ENCODE measurements at places on chromosomes 4 and X.

DNA sequence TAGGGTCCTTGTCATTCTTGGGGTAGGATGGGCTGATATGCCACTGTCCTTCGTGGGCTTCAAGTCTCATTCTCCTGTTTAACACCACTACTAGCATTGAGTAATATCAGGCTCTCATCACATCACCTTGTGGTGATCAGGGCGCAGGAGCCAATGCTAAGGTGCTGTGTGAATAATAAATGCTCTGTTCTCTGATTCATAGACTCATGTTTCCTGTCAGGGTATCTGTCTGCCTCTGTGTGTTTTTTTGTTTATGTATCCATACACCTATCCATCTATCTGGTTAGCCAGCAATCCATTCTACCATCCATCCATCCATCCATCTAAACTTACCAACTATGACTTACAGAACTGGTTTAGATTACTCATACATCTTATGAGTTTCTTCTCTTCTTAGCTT is 525.1 kb upstream of the ATOH1 start:
- no peak for DNase-seq

DNA sequence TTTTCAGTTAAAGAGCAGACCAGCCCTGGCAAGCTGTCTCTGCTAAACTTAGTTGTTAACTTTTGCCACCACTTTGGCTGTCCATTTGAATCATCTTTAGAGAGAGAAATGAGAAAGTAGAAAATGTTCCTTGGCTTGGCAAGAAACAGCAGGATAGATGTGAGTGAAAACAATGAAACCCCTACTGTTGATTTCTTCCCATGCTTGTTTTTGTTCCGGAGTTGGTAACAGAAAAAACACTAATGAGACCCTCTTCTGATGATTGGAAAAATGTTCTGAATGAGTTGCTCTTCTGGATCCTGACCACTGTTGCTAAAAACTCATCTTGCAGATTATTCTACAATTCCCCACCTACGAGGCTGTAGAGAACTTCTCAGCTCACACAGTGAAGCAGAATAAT is 203.3 kb downstream of the MAPK10 start:
- DNase-seq, result no peak

DNA sequence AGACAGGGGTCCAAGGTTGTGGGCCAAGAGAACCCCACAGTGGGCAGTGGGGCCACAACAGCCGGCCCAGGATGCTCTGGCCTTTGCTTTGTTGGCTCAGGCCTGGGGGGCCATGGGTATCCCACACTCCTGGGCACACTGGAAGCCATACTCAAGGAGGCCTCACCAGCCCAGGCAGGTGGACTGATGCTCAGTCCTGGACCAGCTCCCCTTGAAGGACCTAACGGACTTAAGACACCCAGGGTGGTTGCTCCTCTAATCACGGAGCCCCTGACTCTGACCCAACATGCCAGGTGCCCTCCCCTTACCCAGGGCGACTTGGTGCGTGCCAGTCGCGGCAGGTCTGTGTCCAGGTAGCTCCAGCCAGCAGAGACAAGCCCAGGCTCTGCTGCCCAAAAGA is 50.8 kb downstream of the ZFYVE28 start:
- no peak for DNase-seq

- DNase-seq, result no peak
Observed at GRCh38 chr4:78325271-78326157, 226.1 kb upstream of the ANXA3 start.

DNA sequence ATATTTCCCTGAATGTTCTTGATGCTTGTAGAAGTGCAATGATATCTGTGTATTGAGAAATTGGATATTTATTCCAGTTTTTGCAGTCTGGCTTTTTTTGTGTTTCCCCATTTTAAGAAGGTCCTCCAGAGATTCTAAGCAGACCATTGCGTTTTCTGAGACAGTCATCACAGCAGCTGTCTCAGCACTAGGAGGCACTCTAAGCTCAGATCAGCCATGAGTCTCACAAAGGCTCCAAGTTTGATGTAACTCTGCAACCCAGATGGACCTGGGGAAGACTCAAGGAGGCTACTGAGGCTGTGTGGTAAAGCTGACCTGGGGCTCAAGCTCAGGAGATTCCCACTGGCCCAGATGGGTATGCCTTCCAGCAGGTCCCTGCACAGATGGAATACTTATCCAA is 89.3 kb upstream of the CYLC1 start:
- peak; percentile 0 for DNase-seq

DNA sequence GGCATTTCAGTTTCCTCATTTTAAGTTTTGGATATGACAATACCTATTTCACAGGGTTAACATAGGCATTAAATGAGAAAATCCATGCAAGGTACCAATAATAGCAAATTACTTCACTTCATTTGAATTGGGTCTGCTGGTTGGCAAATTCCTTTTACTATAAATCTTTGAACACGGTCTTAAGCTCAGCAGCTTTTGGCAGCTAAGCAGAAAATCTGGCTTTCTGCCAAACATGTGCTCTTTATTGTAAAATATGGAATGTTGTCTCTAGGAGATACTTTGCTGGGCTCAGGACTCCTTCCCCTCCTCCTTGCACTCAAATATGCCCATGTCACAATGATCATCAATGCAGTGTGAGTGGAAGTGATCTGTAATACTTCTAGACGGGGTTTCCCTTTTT is 16.8 kb upstream of the DMP1 start:
- DNase-seq, result peak; percentile 86

- DNase-seq, result peak; percentile 40
Observed at GRCh38 chr4:163606896-163607691, 112.6 kb downstream of the TMA16 start.

GRCh38 chr4:84677093-84677492 is 94.2 kb downstream of the CDS1 start:
- DNase-seq, result no peak

DNA sequence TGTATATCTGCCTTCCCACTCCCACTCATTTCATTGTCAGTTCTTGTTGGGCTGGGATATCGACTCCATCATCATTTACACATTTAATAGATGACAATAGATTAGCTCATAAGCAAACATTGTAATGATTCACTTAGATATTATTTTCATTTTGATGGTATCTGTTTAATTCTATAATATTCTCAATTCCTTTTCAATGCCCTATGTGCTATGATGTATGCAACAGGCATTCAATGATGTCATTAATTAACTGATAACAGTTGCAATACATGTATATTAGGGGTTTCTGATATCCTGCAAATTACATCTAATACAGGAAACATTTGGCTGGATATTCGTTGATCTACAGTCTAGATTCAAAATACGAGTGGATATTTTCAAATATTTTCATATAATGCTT is 850.5 kb downstream of the CCSER1 start:
- DNase-seq, result no peak

- peak; percentile 81 for DNase-seq
Observed at GRCh38 chrX:53048169-53049126, at the start of gene GPR173. Gene GPR173 (plus strand): TSS chrX:53048789. CDS start chrX:53076622, 27,833 bp downstream.

GRCh38 chr4:57119054-57119651 is 9.0 kb upstream of the IGFBP7 start:
- DNase-seq, result peak; percentile 46

GRCh38 chr4:15162465-15163283 is 160.4 kb downstream of the CPEB2 start:
- DNase-seq, result peak; percentile 25

DNA sequence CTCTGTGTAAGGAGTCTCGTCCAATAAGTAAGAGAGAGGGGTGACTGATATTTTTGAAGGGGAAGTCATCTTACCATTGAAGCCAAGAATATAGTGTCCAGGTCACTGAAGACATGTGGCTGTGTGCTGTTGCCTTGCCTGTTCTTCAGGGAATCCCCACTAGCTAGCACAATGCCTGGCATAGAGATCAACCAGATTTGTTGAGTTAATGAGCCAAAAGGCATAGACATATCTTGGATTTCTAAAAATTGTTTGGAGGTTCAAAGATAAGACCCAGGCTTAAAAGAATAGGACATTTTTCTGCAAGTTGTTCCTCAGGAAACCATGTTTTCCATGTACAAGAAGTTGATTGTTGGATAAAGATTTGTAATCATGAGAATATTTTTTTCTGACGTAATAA is 119.3 kb upstream of the DKK2 start:
- DNase-seq, result no peak

DNA sequence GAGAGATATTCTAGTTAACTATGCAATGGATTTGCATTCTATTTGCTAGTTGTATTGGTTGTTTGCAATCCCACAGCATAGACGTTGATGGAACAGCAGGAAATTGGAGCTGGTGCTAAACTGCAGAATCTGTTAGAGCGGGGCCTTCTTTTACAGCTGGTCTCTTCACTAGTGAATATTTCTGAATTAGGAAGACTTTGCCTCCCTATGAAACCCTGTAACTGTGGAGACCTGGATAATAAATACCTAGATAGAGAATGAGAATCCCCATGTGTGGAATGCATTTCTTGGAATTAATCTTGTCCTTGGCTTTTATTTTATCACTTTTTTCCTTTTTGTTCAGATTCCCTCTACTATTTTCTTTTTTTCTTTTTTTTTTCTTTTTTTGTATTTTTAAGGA is 109.7 kb downstream of the SHROOM3 start:
- no peak for DNase-seq

DNA sequence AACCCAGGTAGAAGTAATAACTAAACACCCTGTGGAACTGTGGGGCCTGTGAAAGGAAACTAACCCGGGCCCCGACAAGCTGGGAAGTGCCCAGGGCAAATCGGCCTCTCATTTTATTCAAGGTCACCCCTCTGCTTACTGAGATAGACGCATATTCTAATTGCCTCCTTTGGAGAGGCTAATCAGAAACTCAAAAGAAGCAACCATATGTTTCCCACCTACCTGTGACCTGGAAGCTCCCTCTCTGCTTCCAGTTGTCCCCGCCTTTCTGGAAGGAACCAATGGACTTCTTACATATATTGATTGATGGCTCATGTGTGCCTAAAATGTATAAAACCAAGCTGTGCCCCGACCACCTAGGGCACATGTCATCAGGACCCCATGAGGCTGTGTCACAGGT is 23.1 kb upstream of the DHRSX start:
- DNase-seq, result no peak

- DNase-seq, result no peak
Observed at GRCh38 chr4:11050766-11051165, 366.2 kb upstream of the CLNK start.

DNA sequence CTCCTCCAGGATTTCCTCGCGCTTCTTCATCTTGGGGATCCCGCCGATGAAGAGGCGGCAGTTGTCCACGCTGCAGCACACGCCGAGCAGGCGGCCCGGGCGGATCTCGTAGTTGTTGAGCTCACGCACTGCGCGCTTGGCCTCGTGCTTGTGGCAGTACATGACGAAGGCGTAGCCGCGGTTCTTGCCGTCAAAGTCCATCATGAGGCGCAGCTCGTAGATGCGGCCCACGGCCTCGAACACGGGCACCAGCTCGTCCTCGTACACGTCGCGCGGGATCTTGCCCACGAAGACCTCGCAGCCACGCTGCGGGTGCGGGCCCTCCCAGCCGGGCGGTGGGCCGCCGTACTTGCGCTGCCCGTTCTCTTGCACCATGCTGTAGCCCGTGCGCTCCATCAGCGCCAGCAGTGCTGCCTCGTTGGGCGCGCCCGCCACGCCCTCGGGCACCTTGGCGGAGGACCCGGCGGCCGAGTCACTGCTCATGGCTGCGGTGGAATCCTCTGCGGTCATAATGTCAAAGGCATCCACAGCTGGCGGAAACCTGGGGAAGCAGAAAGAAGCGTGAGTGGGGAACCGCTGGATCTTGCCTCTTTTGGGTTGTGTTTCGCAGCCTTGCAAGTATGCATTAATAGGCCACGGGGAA is 103.4 kb downstream of the CHRNA9 start:
- DNase-seq, result no peak

DNA sequence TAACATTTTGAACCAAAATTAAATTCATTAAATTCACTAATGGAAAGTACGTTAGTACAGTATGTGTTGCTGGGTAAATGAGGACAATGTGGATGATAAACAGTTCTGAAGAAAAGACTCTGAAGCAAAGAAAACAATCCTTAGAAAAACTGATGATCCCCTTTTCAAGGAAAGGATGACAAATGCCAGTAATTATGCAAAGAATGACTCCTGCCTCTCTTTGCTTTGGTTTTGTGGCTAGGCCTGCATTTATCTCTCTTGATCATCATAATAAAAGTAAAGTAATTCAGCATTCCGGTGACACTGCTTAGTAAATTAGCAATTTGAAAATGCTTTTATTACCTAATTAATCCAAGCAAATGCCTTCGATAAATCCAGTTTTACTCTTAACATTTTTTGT is 652.2 kb upstream of the DIPK2B start:
- no peak for DNase-seq

- DNase-seq, result no peak
Observed at GRCh38 chr4:178316211-178316610, 874.0 kb upstream of the AGA start.

DNA sequence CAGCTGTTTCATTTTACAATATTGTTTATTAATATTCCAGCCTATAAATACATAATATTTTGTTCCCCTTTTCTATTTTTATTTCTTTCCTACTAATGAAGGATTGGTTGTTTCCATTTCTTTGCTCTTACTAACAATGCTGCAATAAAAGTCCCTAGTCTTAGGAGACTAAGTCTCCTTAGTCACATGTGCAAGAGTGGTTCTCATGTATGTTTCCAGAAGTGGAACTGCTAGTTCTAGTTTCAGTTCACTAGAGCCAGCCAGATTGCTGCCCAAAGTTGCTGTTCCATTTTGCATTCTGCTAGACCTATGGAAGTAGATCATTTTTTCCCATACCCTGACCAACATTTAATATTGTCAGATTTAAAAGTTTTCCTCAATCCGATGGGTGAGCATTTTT is 44.3 kb downstream of the CNGA1 start:
- peak; percentile 54 for DNase-seq
